Fibroblast of skin of left biceps (primary cell): ENCODE measurements at places on chromosomes 7 and 10.

- DNase-seq, result no peak
These were observed 446.9 kb downstream of the PTPRN2 start for GRCh38 chr7:158140538-158141220.

DNA sequence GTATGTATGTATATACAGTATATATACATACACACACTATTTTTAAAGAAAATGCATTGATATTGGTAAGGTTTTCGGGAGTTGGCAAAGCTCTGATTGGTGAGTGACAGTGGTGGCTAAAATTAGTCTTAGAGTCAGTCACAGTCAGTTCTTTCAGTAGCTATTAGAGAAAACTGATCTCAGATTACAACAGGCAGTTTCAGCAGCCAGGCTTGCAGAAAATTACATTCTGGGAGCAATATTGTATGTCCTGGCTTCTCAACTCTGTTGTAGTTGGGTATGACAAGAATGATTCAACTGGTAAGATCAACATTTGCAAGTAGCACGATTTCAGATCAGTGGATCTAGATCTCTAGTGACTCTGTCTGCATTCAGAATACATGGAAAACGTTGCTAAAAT lies 897.9 kb upstream of the AUTS2 start:
- DNase-seq, result no peak

DNA sequence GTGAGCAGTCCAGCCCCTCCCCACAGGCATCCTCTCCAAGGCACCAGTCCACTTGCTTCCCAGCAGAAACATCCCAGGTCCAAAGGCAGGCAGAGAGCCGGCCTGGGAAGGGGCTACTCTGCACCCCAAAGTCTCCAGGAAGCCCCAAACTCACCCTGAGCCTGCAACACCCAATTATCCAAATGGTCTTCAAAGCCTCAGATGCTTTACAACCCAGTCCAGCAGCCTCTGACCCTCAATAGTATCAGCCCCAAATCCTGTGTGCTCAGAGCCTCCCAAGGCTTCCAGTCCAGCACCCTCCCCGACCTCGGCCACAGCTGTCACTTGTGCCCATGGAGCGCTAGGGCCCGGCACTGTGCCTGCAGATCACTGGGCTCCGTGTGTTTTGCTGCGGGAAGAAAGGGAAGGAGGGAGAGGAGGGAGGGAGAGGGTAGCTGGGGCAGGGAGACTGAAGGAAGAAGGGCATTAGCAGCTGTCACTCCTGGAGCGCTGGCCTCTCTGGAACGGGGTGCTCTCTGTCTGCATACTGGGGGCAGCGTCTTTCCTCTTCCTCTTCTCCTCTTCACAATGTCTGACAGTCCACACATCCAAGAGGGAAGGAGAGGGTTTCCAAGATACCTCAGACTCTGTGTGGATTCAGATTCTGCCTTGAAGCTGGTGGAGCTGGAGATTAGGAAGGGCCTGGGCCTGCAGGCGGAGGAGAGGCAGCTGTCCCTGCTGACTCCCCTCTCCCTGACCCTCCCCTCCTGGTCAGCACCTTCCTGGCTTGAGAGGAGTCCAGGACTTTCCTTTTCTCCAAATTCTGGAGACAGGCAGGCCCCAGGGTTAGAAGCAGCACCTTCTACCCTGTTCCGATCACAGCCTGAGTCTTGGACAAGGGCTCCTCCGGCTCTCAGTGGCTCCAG lies 13.2 kb downstream of the CALML5 start:
- DNase-seq, result no peak

DNA sequence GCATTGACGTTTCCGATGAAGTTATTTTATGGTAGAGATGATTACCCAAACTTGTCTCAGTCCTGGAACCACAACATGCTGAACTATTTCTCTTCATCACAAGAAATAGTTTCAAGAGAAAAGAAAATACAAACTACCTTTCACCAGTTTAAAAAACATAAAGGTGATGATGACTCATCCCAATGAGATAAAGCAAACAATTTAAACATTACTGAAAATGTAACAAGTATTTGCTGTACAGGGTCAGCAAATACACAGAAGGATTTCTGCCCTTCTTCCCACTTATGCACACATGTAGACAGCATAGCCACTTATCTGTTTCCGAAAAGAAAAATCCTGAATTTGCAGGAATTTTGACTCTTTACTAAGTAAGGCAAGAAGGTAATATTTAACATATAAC lies 50.8 kb downstream of the RHOBTB1 start:
- DNase-seq, result no peak

GRCh38 chr7:70775570-70776156 lies 356.3 kb upstream of the GALNT17 start:
- DNase-seq, result no peak

DNA sequence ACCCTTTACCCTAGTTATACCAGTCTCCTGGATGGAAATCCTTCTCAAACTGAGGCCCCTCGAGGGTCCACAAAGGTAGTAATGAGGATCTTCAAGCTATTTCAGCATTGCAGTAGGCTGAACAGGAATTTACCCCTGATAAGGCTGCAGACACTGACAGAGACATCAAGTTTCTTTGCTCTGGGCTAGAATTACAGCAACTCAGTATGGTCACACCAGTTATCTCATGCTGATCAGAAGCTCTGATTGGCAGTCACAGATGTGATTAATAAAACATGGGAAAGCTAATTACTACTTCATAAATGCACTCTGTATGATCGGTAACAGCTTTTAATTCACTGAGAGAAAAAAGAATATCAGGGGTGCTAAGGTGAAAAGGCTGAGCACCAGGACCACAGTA lies 30.6 kb downstream of the FAM204A start:
- no peak for DNase-seq

DNA sequence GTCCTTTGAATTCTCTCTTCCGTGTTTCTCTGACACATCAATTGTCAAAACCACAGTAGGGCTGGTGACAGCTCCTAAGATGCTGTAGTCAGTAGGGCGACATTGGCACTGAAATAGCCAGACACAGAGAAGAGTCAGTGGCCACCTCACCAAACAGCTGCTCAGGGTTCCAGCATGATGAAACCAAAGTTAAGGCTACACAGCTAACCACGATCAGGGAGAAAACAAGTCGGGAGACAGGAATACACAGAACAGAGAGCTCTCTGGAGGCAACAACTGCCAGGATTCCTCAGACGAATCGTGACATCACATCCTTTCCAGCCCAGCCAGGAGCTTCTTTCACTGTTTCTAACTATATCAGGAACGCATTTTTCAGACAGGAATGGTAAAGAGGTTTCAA lies 922.2 kb downstream of the SORCS1 start:
- DNase-seq, result no peak

DNA sequence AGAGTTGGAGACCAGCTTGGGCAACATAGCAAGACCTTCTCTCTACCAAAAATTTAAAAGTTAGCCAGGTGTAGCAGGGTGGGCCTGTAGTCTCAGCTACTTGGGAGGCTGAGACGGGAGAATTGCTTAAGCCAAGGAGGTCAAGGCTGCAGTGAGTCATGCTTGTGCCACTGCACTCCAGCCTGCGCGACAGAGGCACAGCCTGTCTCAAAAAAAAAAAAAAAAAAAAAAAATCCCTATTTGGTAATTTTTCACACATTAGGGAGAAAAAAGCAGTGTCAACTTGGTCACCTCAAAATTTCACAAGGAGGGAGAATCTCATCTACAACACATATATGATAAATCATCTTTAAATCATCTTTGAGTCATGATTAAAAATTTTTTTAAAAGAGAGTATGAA lies 6.4 kb upstream of the ZNF398 start:
- no peak for DNase-seq

DNA sequence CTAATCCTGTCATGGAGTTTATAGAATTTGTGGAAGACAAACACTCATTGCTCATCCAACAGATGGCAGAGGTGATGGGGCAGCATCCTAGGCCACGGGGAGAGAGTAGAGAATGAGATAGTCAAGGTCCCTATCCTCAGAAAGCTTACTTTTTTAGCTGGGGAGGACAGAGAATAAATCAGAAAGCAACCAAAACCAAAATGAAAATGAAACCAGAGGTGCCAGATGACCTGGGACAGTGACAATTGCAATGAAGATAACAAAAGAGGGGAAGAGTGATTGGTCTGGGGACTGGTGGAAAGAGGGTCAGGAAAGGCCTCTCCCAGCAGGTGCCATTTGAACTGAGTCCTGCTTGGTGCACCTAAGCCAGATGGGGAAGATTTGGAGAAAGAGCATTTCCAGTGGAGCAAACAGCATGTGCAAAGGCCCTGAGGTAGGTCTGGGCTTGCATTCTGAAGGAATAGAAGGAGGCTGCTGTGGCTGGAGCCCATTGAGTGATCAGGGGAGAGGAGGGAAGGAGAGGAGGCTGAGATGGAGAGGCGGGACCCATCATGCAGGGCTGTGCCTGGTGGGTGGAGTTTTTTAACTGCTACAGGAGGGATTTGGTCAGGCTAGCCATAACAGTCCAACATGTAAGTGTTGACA lies 164.1 kb downstream of the RPS24 start:
- no peak for DNase-seq

- no peak for DNase-seq
These were observed 30.3 kb downstream of the MKI67 start for GRCh38 chr10:128095753-128096469.

DNA sequence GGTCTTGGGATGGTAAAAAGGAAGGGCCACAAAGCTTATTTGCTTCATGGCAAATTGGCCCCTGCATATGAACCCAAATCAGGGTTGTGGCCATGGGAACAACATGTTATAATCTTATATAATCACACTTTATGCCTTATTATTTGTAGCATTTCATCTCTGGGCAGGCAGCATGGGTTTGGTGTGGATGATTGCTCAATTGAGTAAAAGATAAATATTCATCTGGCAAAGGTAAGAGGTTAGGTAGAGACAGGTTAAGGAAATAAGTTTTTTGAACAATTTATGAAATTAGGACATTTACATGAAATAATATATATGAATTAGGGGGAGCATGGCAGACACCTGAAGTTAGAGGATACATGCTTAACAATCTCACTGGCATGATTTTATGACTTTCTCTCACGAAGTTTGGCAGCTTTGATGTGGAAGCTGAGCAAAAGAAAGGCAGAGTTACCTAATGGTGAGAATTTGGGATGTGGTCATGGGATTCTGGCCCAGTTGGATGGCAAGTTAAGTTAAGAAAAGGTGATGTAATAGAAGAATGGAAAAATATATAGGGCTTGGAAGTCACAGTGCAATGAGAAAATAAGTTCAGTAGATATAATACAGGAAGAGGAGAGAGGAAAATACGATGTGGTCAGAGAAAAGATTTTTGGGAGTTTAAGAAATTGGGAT lies 88.1 kb upstream of the FAM3C start:
- no peak for DNase-seq

DNA sequence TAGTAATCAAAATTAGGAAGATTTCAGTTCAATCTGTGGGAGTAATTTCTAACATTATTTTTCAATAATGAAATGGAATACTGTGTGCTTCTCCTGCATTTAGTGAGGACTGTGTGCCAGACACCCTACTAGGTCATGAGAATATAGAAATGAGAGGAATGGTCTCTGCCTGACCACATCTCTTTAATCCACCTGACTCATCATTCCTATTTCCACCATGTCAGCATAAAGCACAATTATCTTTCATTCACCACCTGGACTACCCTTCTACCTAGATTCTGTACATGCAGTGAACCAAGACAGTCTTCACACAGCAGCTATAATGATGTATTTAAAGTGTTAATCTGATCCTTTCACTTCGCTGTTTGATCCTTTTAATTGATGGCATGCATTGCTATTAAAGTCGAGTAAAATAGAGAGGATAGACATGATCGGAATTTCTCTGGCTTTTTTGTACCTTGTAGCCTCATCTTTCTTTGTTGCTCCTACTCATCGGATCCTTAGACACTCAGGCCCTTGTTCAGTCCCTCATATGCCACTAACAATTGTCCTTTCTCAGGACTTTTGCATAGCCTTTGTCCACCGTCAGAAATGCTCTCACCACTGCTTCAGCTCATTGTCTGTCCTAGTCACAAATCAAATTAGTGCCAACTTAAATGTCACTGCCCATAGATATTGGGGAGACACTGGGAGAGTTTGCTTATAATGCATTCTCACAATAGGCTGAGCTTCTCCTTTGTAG lies 1037.1 kb downstream of the REEP3 start:
- no peak for DNase-seq

GRCh38 chr7:77481615-77482014 lies 55.5 kb upstream of the PTPN12 start:
- DNase-seq, result no peak

DNA sequence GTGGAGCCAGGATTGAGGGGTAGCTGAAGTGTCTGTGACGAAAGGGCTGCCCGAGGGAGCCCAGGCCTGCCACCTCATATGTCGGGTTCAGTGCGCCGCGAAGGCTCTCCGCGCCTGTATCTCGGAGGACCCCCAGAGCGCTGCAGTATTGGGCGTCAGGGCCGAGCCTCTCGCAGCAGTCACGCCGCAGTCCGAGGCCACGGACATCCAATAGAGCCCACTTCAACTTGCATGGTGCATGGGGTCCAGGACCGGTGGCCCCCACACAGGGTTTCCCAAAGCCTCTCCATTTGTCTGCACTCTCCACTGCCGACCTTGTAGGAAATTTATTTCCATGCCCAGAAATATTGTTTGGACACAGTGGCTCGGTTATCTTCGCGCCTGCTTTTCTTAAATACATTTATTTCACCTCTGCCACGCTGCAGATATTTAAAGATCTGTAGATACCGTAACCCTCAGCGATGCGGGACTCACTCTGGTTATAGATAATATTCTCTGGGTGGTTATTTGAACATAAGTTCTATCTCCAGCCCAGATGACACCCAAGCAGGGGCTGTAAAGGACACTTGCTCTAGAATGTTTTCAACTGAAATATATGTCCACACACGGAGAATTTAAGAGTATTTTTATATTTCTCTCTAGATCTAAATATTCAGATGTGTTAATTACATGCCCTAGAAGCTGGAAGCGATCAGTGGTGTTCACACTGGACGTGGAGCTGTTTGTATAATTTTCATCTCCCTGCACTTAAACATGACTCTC lies 5.1 kb upstream of the ZNF503 start:
- DNase-seq, result no peak

DNA sequence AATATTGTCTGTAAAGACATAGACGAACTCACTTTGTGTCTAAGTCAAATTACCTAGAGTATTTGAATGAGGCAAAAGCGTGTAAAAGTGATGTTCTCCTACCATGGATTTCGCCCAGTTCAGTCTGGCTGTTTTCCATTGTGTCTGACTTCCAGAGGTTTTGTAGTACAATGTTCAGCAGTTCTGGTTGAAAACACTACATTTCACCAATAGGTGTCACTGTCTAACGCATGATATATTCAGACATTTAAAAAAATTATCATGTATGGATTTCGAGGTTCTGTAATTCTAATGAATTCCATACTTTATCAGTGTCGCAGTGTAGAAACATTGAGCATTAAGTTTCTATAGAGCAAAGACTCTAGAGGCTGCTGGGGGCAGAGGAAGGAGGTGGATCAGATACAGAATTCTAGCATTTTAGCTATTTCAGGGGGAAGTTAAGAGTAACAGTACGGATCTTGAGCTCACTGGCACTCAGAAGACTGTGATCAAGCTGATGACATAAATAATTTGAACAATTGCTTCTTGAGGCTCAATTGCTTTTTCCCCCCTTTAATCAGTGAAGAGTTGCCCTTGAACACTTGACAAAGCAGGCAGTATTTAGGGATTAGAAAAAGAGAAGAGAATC lies 196.9 kb upstream of the RHOBTB1 start:
- peak; percentile 66 for DNase-seq
